ENCODE measurements at places on chromosomes 6 and 20.

DNA sequence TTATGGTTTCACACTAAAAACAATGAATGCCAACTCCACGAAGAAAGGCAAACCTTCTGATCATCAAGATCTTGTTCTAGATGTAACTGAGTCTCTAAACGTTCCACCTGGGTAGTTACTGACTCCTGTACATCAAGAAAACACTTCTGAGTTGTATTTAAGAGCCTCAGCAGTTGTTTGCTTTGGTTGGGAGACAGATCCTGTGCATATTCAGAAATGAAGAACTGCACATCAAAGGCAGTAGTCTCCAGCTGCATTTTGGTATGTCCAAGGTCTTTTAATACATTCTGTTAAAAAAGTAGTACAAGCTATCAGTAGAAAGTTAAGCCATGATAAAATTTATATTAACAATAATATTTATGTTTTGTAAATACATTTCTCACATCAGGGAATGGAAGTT is 41.3 kb downstream of the DST start:
- DNase-seq, result no peak

DNA sequence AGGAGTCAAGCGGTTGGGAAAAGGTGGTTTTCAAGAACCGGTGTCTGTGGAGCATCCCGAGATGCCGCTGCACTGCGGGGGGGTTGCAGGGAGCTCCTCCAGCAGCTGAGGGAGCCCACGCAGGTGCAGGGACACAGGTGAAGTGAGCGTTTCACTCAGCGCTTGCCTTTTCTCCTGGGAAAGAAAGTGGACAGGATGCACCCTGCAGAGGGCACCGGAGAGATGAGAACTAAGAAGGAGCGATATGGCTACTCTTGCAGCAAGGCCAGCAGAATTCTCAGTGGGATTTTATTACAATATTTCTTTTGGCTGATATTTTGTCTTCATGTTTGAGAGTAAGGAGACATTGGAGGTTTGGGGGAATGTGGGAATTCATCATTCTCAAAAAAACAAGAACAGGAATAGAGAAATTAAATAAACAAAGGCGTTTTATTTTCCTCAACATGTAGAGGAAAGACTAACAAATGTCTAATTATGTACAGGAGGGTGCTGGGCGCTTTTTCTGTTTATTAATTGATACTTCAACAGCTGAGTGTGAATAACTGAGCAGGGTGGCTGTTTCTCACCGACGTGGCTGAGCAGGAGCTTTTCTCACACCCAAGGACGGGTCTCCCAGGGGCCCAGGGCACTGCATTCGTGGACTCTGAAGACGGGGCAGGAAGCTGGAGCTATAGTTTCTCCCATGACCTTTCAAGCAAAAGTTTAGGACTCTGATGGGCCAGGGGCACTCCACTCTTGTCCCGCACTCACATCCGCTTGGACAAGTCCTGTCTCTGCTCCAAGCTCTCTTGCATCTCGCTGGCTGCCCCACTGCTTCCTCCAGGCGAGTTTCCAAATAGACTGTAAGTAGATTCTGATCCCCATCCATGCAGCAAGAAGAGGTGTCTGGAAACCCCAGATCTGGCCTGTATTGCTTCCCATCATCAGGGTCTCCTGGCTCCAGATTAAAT is 176.1 kb downstream of the SMOC2 start:
- DNase-seq, result no peak

DNA sequence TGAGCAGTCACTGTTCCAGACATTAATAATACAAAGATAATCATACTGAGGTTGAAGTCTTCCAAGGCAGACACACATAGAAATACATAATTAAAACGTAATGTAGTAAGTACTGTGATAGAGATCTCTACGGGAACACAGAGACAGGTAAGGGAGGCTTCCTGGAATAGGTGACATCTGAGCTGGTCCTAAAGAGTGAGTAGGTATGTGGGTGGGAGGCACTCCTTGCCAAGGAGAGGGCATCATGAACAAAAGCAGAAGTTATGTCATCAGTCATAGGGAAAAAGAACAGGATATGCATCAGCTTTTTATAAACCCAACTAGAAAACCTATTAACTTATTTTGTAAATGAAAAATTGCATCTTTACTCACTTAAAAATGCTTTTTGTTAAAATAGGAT is 110.0 kb downstream of the MAP7 start:
- DNase-seq, result no peak

GRCh38 chr6:13425943-13426931 is 61.2 kb downstream of the GFOD1 start:
- DNase-seq, result no peak

DNA sequence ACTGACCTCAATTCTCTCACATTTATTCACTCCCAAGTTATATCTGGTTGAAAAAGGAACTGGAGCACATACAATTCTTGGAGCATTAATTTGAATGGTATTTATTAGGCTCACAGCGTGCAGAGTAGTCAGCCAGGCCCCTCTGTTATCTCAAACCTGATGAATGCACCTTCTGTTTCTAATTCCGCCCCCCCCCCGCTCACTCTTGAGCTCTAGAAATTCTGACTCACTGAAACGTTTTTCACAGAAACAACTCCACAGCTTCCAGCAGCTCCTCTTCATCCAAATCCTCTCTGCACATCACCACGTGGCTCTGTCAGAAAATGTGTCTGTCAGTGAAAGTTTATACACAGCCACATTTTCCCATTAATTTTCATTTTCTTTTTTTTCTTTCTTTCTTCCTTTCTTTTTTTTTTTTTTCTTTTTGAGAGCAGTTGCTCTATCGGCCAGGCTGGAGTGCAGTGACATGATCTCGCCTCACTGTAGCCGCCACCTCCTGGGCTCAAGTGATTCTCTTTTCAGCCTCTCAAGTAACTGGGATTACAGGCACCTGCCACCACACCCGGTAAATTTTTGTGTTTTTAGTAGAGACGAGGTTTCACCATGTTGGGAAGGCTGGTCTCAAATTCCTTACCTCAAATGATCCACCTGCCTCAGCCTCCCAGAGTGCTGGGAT is 109.4 kb downstream of the TBXT start:
- no peak for DNase-seq

GRCh38 chr20:44219170-44219730 is 8.7 kb upstream of the OSER1 start:
- DNase-seq, result peak; percentile 31

DNA sequence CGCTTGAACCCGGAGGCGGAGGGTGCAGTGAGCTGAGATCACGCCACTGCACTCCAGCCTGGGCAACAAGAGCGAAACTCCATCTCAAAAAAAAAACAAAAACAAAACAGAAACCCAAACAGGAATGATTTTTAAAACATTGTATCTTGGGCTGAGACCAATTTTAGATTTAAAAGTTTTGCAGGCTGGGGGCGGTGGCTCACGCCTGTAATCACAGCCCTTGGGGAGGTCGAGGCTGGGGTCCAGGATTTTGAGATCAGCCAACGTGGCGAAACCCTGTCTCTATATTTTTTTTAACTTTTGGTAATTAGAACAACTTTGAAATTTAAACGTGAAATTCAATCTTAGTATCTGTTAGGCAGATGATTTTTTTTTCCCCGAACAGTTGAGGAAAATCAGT is 70.5 kb downstream of the AKAP12 start:
- DNase-seq, result no peak

GRCh38 chr6:27617700-27618689 is 145.1 kb upstream of the ZNF184 start:
- DNase-seq, result no peak

DNA sequence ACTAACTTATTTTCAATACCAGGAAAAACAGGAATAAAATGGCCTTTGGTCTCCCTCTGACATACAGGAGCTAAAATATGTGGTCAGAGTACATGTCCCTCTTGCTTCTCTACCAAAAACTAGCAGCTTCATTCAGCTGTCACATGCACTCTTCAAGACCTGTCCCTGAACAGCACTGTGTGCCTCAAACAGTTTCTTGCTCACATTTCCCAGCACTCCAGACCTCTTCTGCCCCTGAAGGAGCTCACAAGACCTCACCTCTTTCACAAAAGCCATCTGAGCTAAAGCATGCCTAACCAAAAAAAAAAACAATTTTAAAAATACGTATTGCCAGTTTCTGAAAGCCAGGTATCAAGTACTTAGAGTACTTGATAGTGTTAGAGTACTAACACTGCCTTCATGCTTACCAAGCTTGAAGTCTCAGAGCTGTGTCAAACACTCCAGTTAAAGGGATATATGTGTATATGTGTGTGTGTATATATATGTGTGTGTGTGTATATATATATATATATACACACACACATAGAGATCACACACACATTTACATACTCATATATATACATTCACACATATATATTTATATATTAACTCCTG is 148.3 kb upstream of the POU3F2 start:
- DNase-seq, result no peak

- no peak for DNase-seq
Measured at GRCh38 chr20:34595377-34596184, 37.1 kb downstream of the MAP1LC3A start.

GRCh38 chr20:40090236-40090635 is 598.8 kb downstream of the MAFB start:
- no peak for DNase-seq

- DNase-seq, result peak; percentile 88
Measured at GRCh38 chr20:63735859-63736718, at the start of gene LIME1. LIME1 (plus strand) TSS chr20:63736664; CDS start chr20:63737550, 886 bp downstream.

DNA sequence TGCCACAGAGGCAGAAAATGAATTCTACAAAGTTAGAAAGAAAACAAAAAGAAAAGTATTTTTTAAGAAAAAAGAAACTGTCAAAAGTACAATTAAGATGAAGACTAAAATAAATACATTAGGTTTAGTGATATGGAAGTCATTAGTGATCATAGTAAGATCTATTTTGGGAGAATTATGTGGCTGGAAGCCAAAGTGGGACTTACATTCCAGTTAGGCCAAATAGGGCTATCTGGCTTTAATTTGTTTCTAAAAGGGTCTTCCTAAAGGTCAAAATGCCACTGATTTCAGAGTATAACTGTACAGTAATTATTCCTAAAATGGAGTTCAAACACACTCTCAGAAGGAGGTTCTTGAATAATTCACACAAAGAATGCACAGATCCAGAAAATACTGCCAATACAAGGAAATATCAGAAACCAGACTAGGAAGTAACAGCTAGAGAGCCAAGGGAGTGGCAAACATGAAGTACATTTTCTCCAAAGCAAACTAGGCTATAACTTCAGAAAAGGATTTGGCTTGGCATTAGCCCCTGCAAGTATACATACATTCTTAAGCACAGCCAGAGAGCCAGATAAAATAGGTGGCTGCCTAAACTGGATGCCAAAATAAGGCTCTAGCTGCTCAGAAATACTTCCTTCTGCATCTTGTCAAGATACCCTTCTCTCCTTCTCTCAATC is 45.3 kb downstream of the PDSS2 start:
- DNase-seq, result no peak

- DNase-seq, result no peak
Measured at GRCh38 chr20:55172310-55173002, 697.1 kb downstream of the DOK5 start.

DNA sequence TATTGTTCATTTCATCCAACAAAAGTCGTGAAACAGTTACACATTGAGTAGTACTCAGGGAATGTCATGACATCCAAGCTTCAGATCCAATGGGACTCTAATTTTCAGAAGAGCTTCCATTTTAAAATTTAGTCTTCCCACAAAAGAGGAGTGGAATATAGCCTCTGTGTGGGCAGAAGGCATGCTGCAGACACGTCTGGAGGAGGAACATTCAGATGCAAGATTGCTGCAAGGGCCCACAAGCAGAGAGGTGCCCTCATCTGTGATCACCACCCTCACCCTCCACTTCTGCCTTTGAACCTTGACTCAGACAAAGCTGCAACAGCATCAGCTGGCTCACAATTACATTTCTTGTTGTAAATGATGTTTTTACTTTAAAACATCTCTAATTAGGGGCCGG is 29.9 kb downstream of the NRN1 start:
- DNase-seq, result no peak

GRCh38 chr6:56293781-56294180 is 46.4 kb upstream of the COL21A1 start:
- DNase-seq, result no peak
